ENCODE measurements at places on chromosomes 12 and 14.

DNA sequence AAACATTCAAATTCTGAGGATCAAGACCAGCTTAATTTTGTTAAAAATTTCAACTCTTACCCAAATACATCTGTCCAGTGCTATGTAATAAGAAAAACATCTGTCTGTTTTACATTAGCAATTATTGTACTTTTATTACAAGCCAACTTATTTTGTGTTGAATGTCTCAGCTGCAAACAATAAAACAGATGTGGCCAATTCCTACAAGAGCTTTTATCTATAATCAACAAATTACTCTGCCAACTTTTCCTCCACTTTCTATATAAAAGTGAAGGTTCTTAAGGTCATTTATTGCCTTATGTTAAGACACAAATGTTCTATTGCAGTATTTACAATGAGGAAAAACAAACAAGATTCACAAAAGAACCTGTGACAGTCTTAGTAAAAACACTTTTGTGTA, 72.7 kb downstream of the NOVA1 start:
- H3K36me3 ChIP-seq: no peaks in the 10 kb centered on the region
- H3K27ac ChIP-seq: peak overlapping the region; percentile 58
- H3K4me1 ChIP-seq: peaks cover 14% of the 10 kb centered on the region
- DNase-seq: peak; percentile 93
- no peak overlapping the region for H3K4me3 ChIP-seq
- H3K27me3 ChIP-seq: no peaks in the 10 kb centered on the region

- H3K36me3 ChIP-seq: no peaks in the 10 kb centered on the region
- no peak overlapping the region for H3K4me3 ChIP-seq
- no peak overlapping the region for H3K27ac ChIP-seq
- peaks cover 12% of the 10 kb centered on the region for H3K4me1 ChIP-seq
- no peak for DNase-seq
- H3K27me3 ChIP-seq: no peaks in the 10 kb centered on the region
These were observed 37.2 kb upstream of the TDRD9 start for GRCh38 chr14:103890821-103891666.

DNA sequence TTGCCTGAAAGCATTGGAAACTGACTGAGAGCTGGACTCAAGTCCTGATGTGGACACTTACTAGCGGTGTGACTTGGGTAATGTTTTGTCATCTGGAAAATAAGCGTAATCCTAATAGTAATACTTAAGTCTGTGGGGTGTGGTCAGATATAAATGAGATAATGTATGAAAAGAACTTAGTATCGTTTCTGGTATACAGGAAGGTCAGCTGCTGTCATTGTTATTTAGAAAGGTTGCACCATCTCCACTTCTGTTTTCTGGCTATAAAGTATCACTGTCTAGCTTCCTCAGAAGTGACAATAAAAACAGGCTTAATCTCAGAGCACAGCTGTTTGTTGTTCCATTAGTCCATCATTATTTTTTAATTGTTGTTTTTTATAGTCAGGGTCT, 34.1 kb upstream of the TUBA1C start:
- peaks cover 41% of the 10 kb centered on the region for H3K4me1 ChIP-seq
- H3K27me3 ChIP-seq: no peaks in the 10 kb centered on the region
- no peaks in the 10 kb centered on the region for H3K36me3 ChIP-seq

DNA sequence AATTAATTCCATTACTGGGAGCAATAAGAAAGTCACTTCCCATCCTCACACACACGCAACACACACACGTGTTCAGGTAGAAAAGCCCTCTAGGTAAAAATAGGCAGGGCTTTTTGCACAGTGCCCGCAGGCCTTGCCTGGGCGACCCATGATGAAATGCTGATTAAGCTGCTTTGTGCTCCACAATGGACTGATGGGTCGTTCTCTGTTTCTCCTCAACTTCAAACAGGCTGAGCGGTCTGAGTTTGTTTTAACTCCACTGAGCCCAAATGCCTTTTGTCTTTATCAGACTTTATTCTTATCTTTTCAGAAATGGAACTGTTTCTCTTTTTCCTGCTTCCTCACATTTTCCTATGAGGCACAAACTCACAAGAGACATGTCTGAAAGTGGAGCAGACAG, 9.4 kb upstream of the DACT1 start:
- peaks cover 10% of the 10 kb centered on the region for H3K27me3 ChIP-seq
- H3K27ac ChIP-seq: no peak overlapping the region
- DNase-seq: no peak
